Stimulated activated CD4-positive, alpha-beta T cell treated with anti-CD3 and anti-CD28 coated beads, TNF-alpha, amount 100 ng/mL, for 24 hours (primary cell): ENCODE measurements at places on chromosomes 6 and 20.
A peak's percentile ranks its signal among the peaks of the same experiment; 100 is the strongest.

DNA sequence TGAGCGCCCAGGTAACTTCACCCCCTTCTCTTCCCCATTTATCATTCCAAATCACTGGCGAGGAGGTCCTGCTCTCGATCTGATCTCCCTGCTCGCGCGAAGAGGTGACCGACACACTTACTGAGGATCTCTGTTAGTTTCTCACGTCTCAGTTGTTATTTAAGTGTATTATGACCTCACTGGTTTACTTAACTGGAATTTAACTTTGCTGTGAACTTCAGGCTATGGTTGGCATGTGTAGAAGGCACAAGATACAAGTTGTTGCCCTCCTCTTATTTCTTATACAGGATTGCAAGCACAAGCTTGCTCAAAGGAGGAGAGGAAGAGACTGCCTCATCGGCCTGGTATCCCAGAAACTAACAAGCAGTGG is 1.2 kb downstream of the RNF217 start:
- no peak for DNase-seq

- DNase-seq, result no peak
Measured at GRCh38 chr6:158501360-158502262, 58.3 kb upstream of the TMEM181 start.

GRCh38 chr6:134245041-134245440 is 72.9 kb downstream of the SGK1 start:
- DNase-seq, result no peak

DNA sequence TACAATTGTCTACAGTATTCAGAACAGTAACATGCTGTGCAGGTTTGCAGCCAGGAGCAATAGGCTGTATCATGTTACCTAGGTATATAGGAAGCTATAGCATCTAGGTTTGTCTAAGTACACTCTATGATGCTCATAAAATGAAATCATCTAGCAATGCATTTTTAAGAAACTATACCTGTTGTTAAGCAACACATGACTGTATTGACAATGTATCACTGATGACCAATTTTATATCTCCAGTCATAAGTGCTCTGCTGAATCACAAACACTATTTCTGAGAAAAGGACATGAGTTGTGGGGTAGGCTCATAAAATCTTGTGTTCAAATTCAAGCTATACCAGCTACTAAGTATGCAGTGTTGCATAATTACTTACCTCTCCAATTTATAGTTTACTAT is 501.3 kb downstream of the CD109 start:
- no peak for DNase-seq

GRCh38 chr20:58875541-58876134 is 23.1 kb downstream of the GNAS start:
- DNase-seq, result no peak

DNA sequence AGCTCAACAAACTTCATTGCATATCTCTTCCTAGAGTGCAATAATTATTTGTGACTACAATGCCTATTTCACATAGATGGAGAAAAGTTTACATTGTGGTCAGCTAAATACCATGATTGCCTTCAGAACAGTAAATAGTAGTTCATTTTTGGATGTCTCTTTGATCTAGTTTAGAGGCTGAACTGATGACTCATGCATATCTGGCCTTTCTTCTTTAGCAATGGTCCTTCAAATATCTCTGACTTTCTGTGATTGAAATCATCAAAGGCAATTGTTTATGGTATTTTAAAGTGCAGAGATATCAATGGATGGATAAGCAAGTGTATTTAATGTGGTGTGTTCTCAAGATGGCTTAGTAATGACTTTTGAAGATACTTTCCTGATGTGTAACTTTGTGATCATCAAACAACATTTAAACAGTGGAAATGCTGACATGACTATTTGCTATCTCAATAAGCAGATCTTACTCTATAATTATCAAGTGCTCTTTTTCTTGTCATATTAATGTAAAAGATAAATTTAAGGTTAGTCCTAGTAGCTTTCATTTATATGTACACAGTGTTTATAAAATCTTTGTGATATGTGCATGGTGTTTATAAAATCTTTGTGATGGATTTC is 523.7 kb upstream of the SLC35B3 start:
- DNase-seq, result no peak

DNA sequence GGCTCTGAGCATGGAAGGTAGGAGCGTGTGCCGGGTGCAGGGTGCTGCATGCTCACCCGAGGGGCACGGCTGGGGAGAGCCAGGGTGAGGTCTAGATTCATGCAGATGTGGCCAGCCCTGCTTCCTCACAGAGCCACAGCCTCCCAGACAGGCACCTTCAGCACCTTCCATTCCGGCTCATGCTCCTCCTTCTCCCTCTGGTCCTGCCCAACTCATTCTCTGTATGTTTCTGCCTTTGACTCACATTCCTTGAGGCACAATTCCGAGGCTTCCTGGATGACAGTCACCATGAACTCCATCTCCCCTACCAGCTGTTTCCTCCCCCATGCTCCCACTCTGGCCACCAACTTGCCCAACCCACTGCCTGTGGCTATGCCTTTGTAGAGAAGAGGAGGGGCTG is 35.4 kb downstream of the DACT2 start:
- no peak for DNase-seq

GRCh38 chr6:158717341-158718330 is 67.8 kb downstream of the SYTL3 start:
- no peak for DNase-seq

GRCh38 chr6:122182061-122182460 is 217.4 kb upstream of the HSF2 start:
- no peak for DNase-seq

DNA sequence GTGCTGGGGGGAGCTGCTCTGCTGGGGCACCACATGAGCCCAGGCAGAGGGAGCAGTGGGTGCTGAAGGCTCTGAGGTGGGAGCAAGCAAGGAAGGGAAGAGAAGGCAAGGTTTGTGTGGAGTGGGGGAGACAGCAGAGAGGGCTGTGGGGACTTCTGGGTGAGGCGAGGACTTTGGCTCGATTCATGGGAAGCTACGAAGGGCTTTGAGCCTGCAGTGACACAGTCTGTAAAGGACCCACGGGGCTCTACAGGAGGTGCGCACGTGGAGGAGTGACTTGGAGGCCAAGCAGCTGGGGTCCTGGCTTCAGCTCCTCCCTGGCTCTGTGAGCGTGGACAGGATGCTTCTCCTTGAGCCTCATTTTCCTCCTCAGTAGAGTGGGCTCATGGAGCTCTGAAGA is 29.1 kb upstream of the CSNK2A1 start:
- no peak for DNase-seq

- DNase-seq, result no peak
Measured at GRCh38 chr6:142279350-142280180, 22.2 kb upstream of the ADGRG6 start.

DNA sequence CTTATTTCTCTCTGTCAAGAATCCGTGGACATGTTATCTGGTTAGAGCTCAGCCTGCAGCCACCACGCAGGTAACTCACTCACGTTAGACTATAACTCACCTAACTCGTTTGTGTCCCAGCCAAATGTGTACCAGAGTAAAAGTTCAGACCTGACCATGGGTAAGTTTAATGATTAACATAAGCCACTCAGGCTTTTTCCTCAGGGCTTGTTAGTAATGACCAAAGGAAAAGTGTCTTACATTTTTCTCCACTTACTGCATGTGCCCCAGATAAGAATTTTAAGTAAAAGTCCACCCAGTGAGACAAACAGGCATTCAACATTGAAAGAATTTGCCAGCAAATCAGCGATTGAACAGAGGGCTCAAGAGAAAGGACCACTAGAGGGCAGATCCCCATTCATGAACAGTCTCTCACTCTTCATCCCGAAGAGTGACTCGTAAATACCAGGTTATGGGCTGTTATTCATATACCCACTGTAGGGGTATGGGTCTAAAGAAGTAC is at the start of gene PKHD1:
Gene PKHD1, minus strand, starts transcription at position 116 of the 502 bp plus-strand sequence. CDS start 2,680 bp downstream, outside the sequence.
- DNase-seq, result no peak

GRCh38 chr6:90382760-90383159 is 86.1 kb upstream of the BACH2 start:
- DNase-seq, result no peak

DNA sequence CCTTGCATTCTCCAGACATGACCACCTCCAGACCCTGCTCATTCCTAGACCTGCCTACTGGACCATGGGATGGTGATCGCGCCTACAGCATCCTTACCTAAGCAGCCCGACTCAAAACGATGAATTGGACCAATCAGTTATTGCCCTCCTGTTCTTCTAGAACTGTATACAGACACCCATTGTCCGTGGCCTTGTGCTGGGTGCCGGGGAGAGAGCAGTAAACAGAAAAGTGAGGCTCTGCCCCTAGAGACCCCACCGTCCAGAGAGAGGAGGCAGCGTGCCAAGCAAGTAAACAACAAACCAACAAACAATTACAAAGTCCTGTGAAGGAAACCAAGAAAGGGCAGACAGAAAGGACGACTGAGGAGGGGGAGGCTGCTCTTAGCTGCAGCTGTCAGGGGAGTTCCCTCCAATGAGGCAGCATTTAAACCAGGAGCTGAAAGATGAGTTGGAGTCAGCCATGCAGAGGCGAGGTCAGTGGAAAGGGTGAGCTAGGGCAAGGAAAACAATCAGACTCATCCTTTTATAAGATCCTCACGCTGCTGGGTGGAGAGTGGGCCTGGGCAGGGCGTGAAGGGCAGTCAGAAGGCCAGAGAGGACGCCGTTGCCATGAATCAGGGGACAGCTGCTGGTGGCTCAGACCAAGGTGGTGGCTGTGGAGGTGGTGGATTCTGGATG is 37.6 kb upstream of the BLCAP start:
- no peak for DNase-seq

DNA sequence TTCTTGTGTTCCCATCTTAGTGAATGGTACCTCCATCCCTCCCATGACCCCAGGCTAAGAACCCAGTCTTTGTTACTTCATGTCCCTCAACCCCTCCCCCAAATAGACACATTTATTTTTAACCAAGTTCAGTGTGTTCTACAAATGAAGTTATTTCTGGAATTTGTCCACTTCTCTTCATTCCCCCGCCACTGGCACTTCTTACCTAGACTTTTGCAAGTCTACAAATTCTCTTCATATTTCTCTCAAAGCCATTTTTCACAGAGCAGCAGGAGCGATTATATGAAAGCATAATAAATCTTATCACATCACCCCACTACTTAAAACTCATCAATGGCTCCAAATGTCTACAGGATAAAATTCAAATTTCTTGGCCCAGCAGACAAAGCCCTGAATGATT is 131.4 kb downstream of the BTBD9 start:
- DNase-seq, result no peak

DNA sequence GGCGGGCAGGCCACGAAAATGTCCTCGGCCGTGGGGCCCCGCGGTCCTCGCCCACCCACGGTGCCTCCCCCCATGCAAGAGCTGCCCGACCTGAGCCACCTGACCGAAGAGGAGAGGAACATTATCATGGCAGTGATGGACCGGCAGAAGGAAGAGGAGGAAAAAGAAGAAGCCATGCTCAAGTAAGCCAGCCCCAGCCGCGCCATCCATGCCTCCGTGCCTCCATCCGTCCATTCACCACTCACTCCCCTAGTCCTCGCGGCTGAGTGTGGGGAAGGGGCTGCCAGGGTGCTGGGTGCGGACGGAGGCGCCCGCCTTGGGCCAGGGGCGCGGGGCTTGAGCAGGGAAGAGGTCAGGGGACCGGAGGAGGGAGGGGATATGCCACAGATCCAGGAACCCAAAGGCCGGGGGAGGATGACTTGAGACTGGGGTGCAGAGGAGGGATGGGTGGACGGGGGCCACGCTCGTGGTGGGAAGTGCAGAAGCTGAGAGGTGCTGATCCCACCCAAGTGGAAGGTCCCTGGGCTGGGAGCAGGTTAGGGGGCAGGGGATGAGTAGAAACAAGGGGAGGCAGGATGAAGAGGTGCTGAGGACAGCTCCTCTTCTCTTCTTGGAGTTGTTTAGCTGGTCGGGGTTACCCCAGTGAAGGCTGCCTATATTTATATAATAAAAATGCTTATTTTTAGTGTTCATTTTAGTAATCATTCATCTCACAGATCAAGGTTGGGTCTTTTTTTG is 825 bp downstream of the RIMS1 start:
- DNase-seq, result no peak

DNA sequence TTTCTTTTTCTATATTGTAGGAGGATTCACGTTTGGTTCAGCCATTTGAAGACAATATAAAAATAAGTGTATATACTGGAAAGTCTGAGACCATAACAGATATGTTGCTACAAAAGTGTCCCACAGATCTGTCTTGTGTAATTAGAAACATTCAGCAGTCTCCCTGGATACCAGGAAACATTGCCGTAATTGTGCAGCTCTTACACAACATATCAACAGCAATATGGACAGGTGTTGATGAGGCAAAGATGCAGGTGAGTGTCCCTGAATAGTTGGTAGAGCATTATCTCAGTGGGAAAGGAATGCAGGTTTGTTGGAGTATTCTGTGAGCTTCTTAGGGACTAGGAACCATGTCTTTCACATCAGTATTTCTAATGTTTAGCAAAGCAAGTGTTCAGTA is 18.3 kb upstream of the ADGRF4 start:
- DNase-seq, result no peak

- no peak for DNase-seq
Measured at GRCh38 chr6:6577735-6578134, 10.8 kb upstream of the LY86 start.

GRCh38 chr20:43658069-43658722 is 8.7 kb upstream of the MYBL2 start:
- DNase-seq, result peak; percentile 62

DNA sequence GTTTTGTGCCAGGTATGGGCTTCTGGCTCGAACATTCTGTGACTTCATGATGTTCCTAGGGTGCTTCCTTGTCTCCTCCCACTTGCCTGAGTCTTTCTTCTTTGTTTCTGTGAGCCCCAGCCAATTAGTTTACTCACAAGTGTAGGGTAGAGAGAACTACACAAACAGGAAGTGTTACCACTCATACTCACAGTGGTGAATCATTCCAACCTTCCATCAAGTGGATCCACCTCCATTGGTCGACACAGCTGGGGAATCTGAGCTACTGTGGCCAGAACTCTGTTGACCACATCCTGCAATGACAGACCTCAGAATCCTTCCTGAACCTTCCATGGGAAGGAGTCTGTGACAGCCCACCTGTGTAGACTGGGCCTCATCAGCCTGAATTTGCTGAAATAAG is 76.8 kb downstream of the UNC5CL start:
- DNase-seq, result no peak

- DNase-seq, result no peak
Measured at GRCh38 chr6:154247119-154247861, 109.3 kb downstream of the IPCEF1 start.

DNA sequence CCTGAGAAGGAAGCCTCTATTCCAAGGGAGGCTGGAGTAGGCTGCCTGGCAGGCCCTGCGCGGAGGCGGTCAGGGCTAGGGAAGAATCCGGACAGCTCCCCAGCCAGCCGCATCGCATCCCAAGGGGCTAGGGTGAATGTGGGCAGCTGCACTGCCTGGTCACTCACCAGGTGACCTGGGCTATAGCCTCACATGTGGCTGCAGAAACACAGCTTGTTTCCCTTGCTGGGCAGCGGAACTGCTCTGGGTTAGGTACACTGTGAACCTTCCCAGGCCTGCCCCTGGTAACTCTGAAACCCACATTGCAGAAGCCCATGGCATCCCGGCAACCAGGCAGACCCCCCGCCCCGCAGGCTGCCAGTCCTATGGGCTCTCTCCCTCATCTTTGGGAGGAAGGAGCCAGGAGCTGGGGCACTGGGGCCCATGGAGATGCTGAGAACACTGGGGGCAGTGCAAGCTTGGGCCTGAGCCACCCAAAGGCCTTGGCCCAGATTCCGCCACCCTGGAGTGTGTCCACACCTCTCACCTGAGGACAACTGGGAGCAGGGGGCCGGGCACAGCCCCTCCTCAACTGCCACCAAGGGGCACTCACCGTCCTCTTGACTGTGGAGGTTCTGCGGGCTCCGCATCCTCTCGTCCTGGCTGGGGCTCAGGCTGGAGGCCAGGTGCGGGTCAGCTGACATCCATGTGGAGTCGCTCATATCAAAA is 111.0 kb downstream of the NOL4L start:
- DNase-seq, result no peak
